NCI-H460 (cell line): ENCODE measurements at places on chromosomes 7 and 10.

GRCh38 chr7:133436014-133436428, 183.1 kb downstream of the EXOC4 start:
- peak; percentile 88 for DNase-seq

GRCh38 chr7:127207806-127208205, 44.9 kb downstream of the GRM8 start:
- no peak for DNase-seq

DNA sequence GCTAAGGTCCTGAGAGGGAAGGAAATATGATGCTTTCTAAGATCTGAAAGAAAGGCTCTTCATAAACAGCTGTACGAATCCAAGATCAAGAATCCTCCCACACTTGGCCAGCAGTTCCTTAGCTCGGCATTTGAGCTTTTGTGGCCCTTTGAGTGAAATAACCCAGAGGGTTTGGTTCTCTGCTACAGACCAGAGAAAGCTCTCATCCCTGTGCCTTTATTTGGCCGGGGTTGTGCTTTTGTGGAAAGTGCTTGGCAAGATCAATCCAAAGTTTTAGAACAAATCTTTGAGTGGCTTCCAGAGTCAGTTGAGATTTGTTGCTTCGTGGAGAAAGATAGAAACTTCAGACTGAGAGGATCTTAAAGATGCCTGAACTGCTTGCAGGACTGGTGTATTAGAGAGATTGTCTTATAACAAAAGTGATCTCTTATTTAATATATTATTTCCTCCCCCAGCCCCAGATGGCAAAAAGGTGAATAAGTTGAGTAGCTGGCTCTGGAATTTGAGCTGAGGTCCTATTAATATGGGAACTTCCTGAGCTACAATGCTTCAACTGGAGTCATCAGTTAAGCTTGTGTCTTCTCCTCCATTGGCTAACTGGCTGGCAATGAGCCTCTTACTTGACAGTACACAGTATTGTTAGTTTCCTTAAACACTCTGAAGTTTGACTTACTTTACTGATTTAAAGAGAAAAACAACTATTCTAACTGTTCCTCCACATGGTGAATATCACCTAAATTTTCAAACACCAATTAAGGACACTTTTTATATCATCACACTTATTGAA, 687.3 kb downstream of the MAGI2 start:
- DNase-seq = no peak

GRCh38 chr7:41374150-41374848, 328.6 kb downstream of the INHBA start:
- DNase-seq = no peak

- DNase-seq = no peak
These were observed 288.3 kb upstream of the HABP2 start for GRCh38 chr10:113264333-113265131.

DNA sequence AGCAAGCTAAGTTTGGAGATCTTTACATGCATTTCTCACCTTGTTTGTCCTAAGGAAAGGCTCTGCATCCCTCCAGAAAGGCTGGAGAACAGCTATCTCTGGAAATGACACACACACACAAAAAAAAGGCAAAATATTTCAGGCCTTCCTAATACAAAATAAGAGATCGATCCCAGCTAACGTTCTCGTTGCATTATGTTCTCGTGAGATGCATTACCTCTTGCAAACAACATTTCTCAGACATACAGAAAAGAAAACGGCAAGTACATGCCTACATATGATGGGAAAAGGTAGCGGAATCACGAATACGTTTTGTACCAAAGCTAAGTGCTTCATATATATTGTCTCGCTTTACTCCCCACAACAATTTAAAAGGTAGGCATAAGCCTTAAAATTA, 488 bp downstream of the MTERF1 start:
- no peak for DNase-seq

DNA sequence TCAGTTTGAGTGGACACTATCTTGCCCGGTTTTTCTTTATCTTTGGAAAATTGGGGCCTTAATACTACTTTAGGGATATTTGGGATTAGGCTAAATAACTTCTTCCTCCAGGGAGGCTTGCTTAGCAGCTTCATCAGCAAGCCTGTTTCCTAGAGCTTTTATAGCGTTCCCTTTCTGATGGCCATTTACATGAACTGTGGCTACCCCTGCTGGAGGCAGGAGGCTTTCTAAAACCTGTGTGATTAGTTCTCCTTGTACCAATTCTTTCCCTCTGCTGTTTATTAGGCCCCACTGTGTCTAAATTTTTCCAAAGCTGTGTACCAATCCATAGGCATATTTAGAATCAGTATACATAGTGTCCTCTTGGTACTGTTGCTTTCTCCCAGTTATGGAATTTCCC, 61.7 kb upstream of the CNTNAP2 start:
- no peak for DNase-seq

DNA sequence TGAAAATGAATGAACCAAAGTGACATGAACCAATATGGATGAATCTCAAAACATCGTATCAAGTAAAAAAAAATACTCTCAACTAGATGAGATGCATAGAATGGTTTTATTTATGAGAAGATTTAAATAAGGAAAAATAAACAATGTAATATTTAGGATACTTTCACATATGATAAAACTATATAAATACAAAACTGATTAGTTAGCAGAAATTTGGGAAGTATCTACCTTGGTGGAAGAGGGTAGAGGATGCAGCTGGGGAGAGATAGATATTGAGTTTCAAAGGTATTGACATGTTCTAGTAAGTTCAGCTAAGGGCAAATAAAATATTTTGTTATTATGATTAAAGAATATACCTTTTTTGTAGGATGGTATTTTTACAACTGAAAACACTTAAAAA, 463.1 kb downstream of the SH2D4B start:
- no peak for DNase-seq

DNA sequence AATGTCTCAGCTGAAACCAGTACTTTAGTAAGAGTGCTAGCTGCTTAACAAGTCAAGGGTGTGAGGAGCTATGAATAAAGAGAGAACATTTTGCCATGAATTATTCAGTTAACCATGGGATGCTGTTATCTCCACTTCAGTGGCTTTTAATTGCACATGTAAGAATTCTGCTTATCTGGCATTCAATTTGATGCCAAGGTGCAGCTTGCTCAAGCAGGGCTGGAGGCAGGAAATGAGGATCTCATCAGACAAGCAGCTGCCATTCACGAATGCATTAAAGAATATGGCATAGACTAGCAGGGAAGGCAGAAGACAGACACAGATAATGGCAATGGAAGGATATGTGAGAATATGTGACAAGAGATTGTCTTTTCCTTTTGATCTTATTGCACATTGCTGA, 697.8 kb downstream of the NRG3 start:
- no peak for DNase-seq

DNA sequence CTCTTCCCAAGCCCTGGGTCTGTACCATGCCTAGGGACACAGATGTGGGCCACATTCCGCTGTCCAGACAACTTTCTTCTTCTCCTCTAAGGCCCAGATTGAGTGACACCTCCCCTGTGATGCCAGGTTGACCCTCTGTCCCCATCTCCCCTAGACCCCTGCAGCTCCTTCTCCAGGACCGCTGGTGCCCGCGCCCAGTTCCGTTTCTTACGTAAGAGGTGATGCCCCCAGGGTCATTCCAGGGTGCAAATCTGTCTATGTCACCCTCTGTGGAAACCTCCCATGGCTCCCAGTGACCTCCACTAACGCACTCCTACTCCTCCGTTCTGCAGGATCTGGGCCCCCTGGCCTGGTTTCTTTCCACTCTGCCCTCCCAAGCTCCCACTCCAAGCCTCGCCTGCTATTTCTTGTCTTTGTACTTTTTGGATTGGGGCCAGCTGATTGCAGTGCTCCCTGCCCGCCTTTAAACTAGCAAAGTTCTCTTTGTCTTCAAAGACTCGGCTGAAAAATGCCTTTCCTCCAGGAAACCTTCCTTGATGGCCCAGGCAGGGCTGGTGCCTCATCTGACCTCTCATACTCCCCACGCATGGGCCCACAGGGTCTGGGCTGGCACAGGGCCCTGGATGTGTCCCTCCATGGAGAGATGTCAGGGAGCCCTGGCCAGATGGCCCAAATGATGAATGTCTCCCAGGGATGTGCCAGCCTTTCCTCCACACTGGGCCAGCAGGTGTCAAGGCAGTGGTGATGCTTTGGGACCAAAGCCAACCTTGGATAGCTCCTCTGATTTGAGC, 21.3 kb upstream of the ELN start:
- no peak for DNase-seq

DNA sequence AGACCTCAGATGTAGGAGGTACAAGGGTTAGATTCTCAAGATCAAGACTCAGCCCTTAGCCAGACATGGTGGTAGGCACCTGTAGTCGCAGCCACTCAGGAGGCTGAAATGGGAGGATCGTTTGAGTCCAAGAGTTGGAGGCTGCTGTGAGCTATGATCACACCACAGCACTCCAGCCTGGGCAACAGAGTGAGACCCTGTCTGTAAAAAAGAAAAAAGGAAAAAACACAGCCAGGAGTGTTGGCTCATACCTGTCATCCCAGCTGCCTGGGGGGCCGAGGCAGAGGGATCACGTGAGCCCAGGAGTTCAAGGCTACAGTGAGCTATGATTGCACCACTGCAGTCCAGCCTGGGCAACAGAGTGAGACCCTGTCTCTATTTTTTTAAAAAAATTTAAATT, 69.3 kb downstream of the GTF2IRD1 start:
- no peak for DNase-seq

DNA sequence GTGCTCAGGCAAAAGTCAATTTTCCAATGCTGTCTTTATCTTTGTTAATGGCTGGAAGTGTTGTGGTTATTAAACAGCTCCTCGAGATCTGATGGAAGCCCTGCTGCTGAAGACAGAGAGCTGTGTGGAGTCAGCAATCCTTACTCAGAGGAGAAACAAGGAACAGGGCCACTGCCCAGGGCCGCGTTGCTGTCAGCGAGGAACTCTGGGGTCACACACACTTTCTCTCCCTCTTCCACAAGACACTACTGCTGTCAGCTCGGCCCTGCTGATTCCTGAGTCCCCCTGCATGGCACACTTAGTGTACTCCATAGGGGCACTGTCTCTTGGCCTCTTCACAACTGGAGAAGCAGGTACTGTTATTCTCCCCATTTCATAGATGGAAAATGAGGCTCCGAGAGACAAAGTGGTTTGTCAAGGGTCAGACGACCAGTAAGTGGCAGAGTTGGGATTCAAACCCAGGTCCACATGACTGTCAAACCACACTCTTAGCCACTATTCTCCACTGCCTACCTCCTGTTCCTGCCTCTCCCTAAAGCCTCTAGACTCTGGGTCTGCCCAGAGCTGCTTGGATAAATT, 29.3 kb upstream of the PDCD4 start:
- no peak for DNase-seq

DNA sequence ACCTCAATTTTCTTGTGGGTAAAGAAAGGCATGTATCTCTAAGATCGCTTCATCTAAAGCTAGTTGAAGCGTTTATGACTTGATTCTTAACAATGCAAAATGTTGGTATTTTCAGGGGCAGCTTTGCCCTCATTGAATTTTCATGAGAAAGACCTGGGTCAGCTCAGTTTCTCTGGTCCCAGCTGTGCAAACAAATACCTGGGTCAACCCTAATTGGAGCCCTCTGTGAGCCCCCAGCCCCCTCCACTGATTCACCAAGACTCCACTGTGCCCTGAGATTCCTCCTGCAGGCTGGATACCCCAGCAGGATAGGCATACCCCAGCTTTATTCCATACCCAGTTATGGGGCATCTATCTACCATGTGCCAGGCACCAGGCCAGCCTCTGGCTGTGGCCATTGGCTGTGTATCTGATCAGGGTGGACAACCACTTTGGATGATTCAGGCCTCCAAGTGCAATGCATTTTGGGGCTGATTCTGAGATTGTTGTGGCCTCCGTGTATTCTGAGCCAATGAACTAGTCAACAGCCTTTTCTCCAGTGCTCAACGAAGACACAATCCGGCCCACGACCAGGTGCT, 201.9 kb downstream of the MYOF start:
- DNase-seq = no peak

DNA sequence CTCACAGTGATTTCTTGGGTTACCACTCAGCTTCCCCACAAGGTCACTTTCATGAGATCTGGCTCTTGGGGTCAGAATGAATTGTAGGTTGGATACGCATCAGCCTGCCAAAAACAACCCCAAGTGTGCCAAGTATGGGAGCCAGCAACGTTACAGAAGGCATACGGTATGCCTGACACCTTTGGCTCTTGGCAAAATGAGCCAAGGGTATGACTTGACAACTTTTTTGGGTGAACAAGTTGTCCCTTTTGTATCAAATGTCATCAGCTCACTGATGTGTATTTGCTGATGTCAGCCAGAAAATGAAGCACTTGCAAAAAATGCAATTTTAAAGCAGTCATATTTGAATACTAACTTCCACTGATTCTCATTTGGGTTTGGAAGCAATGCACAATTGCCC, 168.4 kb downstream of the CACNB2 start:
- DNase-seq = no peak

DNA sequence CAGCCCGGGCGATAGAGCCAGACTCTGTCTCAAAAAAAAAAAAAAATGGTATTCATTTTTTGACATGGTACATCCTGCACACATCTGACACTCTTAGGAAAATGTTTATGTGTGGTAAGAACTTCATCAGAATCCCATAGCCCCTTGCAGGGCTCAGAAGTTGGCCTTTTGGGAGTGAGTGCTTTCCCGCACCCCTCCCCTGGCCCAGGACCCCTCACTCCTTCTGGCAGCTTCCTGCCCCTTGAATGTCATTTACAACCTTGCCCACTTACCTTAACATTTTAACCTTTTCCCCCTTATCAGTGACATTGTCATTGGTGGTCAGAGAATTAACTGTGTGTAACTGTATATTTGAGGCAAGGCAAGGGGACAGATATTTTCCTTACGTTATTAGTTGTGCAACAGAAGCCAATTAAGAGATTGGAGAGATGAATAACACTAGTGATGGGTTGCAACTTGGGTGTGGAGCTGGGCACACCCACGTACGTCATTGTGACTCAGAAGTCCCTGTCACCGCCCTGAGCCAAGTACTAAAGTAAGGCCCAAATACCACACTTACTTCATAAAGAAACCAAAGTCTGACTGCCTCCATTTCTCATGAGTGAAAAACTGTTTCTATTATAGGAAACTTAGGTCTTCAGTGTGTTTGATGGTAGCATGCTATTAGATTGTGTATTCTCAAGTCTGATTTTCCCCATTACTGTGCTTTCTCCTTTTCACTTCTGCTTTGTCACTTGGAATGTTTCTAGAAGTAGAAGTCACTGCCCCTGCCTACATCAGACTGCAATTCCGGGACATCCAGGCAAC, 31.6 kb downstream of the OGDH start:
- DNase-seq = peak; percentile 96

GRCh38 chr7:51647931-51648351, 331.3 kb upstream of the COBL start:
- no peak for DNase-seq

DNA sequence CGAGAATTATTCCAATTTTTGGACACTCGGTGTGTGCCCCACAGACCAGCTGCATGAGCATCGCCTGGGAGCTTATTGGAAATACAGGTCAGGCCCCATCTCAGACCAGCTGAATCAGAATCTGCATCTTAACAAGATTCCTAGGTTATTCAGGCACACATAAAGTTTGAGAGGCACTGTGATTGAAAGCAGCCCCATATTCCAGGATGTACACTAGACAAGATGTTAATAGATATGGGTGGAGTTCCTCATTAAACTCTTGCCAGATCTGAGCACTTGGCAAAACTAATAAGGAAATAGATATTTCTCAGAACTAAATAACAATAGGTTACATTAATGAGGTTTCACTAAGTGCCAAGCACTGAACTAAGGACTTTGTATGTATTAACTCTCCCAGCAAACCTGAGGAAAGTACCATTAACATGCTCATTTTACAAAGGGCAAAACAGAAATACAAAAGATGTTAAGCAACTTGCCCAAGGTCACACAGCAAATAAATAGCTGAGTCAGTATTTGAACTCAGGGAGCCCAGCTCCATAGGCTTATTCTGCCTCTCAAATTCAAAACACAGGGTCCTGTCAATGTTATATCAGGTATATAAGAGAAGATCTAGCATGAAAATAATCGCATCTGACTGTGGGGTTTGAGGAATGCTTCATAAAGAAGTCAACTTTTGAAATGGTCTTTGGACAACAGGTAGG, 29.9 kb downstream of the PPP1R3C start:
- DNase-seq = no peak
